ENCODE measurements at places on chromosomes 3 and 15. TPM values are rescaled to one million over a fixed set of nuclear protein-coding genes. Genes with fewer than 3 reads are reported as not detected.

- no peak overlapping the region for H3K4me3 ChIP-seq
- H3K36me3 ChIP-seq, result no peaks in the 10 kb centered on the region
- H3K4me1 ChIP-seq, result no peaks in the 10 kb centered on the region
- no peaks in the 10 kb centered on the region for H3K27me3 ChIP-seq
- peak; percentile 59 for DNase-seq
These were observed 332.8 kb downstream of the NLGN1 start for GRCh38 chr3:173730391-173730790.

DNA sequence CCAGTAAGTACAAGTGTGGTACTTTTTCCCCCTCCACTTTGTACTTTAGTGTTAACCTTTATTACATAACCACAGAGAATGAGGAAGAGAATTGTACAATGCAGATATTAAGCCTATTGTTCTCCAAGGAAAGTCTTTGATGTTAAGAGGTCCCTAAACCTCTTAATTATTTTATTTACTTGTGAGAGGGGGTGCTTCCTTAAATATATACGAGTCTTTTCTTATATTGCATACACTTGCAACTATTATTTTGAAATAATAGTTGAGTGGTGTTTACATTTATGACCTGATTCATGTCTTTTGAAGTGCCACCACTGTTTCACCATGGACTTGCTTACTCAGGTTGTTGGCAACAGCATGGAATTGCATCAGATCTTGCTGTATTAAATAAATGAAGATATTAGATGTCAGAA, 10.1 kb downstream of the USP3 start:
- H3K27ac ChIP-seq, result no peak overlapping the region
- DNase-seq, result peak; percentile 96
- H3K4me1 ChIP-seq, result peaks cover 11% of the 10 kb centered on the region
- no peaks in the 10 kb centered on the region for H3K27me3 ChIP-seq

Gene ZNF620
- total RNA-seq, result 1.3 TPM

DNA sequence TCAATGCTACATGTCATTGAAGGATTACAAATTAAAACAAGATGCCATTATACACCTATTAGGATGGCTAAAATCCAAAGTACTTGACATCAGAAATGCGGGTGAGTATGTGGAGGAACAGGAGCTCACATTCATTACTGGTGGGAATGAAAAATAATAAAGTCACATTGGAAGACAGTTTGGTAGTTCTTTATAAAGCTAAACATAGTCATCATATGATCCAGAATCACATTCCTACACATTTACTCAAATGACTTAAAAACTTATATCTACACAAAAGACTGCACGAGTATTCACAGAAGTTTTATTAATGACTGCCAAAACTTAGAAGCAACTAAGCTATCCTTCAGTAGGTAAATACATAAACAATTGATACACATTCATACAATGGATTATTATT, 147.2 kb downstream of the ISL2 start:
- H3K4me1 ChIP-seq, result no peaks in the 10 kb centered on the region
- no peaks in the 10 kb centered on the region for H3K36me3 ChIP-seq
- no peak overlapping the region for H3K4me3 ChIP-seq
- no peaks in the 10 kb centered on the region for H3K27me3 ChIP-seq
- H3K27ac ChIP-seq, result no peak overlapping the region

Gene CDV3
- 221 TPM for total RNA-seq

- H3K27ac ChIP-seq, result no peak overlapping the region
- no peak overlapping the region for H3K4me3 ChIP-seq
- H3K27me3 ChIP-seq, result no peaks in the 10 kb centered on the region
- DNase-seq, result no peak
These were observed 2.6 kb upstream of the CHL1 start for GRCh38 chr3:194001-194400.

DNA sequence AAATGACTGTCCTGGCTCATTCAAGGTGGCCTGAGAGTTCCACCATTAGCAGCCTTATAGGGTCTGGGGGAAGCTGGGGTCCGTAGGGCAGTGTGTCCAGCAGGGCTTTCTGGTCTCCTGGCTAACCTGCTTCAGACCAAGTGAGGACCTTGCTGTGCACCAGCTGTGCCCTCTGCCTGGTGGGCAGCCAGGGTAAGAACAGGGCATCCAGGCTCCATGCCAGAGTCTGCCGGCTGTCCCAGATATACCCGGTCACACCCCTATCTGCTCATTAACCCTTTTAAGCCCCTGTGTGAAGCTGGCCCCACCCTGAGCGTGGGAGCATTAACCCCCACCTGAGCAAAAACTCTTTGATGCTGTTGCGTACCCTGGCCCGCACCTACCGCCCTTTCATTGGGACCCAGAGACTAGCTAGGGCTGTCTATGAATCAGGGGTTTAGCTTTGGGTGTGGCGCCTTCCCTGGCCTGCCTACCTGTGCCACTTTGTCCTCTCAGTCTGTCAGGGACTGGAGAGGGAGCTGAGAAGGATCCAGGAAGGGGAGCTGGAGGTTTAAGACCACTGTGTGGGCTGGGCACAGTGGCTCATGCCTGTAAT, 17.6 kb downstream of the SEMA3F start:
- H3K36me3 ChIP-seq, result no peaks in the 10 kb centered on the region
- no peak for DNase-seq
- no peak overlapping the region for H3K4me3 ChIP-seq
- no peaks in the 10 kb centered on the region for H3K4me1 ChIP-seq
- no peak overlapping the region for H3K27ac ChIP-seq
- no peaks in the 10 kb centered on the region for H3K27me3 ChIP-seq

Gene CCDC39
- total RNA-seq, result under 0.01 TPM

- peaks cover 6% of the 10 kb centered on the region for H3K4me1 ChIP-seq
- H3K4me3 ChIP-seq, result no peak overlapping the region
- no peaks in the 10 kb centered on the region for H3K36me3 ChIP-seq
- no peak for DNase-seq
These were observed 14.8 kb downstream of the P3H2 start for GRCh38 chr3:190105876-190106275.

Gene AGTR1
- total RNA-seq, result 1.5 TPM

Gene CFAP20DC
- 3.8 TPM for total RNA-seq

DNA sequence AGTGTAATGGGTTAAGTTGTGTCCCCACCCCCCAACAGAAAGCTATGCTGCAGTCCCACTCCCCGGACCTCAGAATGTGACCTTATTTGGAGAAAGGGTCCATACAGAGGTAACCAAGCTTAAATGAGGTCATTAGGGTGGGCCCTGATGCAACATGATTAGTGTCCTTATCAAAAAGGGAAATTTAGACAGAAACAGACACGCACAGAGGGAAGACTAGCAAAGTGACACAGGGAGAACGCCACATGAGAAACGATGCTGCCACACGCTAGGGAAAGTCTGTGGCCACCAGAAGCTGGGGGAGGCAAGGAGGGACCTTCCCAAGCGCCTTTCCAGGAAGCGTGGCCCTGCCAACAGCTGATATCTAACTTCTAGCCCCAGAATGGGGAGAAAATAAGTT, 65.4 kb downstream of the RPN1 start:
- no peak overlapping the region for H3K27ac ChIP-seq
- DNase-seq, result no peak
- no peaks in the 10 kb centered on the region for H3K4me1 ChIP-seq
- no peaks in the 10 kb centered on the region for H3K27me3 ChIP-seq

DNA sequence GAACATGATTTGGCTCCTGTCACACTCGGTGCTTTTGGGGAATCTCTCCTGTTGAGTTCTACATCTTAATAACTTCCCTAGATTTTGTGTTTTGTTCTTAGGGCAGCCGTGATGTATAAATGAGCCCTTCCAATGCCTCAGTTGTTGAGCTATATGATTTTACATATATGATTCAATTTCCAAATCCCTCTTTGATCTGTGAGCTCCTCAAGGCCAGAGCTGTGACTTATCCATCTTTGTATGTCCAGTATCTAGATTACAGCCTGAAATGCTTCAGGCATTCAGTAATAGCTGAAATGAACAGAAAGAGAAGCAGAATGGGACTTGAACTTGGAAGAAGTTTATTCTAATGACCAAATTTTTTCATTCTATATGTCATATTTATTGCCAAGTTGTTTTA, 26.6 kb downstream of the CGGBP1 start:
- H3K4me3 ChIP-seq, result peak overlapping the region; percentile 72
- DNase-seq, result peak; percentile 16
- no peaks in the 10 kb centered on the region for H3K4me1 ChIP-seq
- H3K27ac ChIP-seq, result peak overlapping the region; percentile 35
- no peaks in the 10 kb centered on the region for H3K36me3 ChIP-seq

DNA sequence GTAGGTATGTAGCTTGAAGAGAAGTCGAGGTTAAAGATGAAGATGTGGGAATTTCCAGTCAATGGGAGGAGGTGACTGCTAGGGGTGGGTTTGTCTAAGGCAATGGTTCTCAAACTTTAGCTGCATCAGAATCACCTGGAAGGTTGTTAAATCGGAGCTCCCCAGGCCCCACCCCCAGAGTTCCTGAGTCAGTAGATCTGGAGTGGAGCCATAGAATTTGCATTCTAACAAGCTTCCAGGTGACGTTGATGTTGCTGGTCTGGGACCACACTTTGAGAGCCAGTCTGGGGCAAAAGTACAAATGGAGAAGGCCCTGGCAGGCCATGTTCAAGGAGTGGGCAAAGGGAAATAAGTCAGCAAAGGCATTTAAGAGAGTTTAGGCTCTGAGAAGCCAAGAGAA, 69.1 kb downstream of the CMTM8 start:
- H3K36me3 ChIP-seq, result no peaks in the 10 kb centered on the region
- H3K27ac ChIP-seq, result no peak overlapping the region
- H3K27me3 ChIP-seq, result peaks cover 3% of the 10 kb centered on the region
- H3K4me3 ChIP-seq, result no peak overlapping the region
- no peaks in the 10 kb centered on the region for H3K4me1 ChIP-seq

Gene GABRA5
- total RNA-seq, result not detected

GRCh38 chr3:123586131-123586530, 1.3 kb upstream of the HACD2 start:
- peak; percentile 40 for DNase-seq
- H3K36me3 ChIP-seq, result no peaks in the 10 kb centered on the region
- H3K27me3 ChIP-seq, result no peaks in the 10 kb centered on the region
- H3K4me3 ChIP-seq, result peak overlapping the region; percentile 91
- no peaks in the 10 kb centered on the region for H3K4me1 ChIP-seq

Gene NANOGP8
- not detected for total RNA-seq

DNA sequence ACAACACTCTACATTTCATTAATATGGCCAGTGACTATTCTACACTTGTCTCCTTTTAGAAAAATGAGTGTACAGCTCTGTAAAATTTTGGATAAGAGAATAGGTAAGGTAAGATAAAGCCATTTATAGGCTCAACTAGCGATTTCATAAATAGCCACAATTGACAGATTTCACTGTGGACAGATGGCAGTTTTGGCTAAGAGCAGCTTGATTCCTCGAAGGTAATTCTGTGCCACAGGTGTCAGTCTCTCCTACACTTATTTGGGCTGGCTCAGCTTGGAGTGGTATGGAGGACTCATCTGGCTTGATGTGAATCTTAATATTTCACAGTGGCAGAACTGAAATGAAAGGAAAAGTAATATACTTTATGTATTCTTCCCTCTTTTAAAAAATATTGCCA, 536.7 kb upstream of the TBL1XR1 start:
- no peak for DNase-seq
- H3K27me3 ChIP-seq, result no peaks in the 10 kb centered on the region
- H3K36me3 ChIP-seq, result no peaks in the 10 kb centered on the region

GRCh38 chr15:29978411-29979382, 104.1 kb upstream of the GOLGA8J start:
- H3K27me3 ChIP-seq, result no peaks in the 10 kb centered on the region
- H3K27ac ChIP-seq, result no peak overlapping the region
- peak; percentile 78 for DNase-seq
- no peaks in the 10 kb centered on the region for H3K4me1 ChIP-seq
- H3K4me3 ChIP-seq, result no peak overlapping the region

DNA sequence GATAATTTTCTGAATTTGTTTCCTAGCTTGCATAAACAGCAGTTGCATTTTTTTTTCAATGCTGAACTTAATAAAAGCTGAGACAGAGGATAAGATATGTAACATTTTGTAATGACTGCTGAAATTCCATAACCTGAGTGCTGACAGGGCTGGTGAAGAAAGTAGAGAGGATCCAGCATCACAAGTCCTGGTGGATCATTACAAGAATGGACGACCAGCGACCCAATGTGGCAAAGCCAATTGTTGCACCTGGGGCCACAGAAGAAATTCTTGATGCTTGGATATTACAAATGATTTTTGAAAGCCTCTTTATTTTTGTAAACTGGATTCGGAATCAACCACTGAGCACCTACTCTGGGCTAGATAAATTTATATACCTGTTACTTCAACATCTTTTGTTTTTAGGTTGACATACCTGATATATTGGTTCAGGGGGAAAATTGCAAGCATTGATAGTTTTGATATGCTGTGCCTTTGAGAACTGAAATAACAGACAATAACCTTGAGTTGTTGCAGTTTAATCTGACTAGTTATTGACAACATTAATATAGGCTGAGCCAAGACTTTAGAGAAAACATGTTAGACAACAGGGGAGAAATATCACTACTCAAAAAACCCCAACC, 3.9 kb upstream of the ACTL6A start:
- peaks cover under 1% of the 10 kb centered on the region for H3K4me1 ChIP-seq
- H3K36me3 ChIP-seq, result no peaks in the 10 kb centered on the region
- H3K4me3 ChIP-seq, result no peak overlapping the region
- DNase-seq, result peak; percentile 84

- no peaks in the 10 kb centered on the region for H3K4me1 ChIP-seq
- DNase-seq, result no peak
- no peak overlapping the region for H3K4me3 ChIP-seq
- H3K27me3 ChIP-seq, result no peaks in the 10 kb centered on the region
- H3K27ac ChIP-seq, result no peak overlapping the region
These were observed 32.1 kb downstream of the SPESP1 start for GRCh38 chr15:68962465-68962864.

DNA sequence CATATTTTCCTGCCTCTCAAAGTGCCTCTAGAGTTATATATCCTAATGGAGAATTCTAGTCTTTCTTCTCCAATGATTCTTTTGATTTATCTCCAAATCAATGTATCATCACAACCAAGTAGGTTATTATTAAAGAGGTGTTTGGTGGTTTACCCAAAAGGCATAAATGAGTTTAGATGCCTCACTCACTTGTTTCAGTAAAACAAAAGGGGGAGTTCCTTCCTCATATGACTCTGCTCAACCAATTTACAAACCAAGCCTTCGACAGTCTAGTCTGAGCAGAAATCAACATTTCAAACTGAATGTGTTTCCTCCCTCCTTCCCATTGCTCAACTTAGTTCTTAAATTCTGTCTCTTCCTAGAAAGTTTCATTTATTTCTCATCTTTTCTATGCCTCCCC, 116.5 kb downstream of the TNIK start:
- no peak overlapping the region for H3K27ac ChIP-seq
- no peaks in the 10 kb centered on the region for H3K36me3 ChIP-seq
- H3K4me3 ChIP-seq, result no peak overlapping the region
- no peak for DNase-seq

DNA sequence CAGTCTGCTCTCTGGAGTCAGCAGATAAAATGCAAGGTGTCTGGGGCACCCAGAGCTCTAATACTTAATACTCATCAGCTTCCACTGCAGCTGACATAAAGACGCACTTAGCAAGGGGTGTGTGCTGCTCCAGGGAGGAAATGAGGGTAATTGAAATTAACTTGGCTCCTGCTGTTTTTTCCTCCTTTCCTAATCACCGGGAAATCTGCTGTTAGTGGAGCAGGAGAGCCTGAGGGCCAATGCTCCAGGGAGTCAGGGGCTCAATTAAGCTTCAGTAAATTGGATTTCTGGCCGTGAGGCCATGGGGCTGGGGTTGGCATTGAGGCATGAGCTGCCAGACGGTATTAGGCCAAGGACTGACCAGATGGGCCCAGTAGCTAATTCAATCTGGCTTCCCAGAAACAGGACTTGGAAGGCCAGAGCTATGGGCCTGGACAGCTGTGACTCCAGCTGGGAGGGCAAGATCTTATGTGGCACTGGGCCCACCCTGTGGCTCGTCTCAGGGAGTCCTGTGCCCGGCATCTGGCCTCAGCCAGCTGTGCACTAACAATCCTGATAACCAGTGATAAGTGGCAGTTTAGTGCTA, 30.7 kb upstream of the CHRNB4 start:
- no peak overlapping the region for H3K4me3 ChIP-seq
- no peaks in the 10 kb centered on the region for H3K27me3 ChIP-seq
- DNase-seq, result no peak
- H3K4me1 ChIP-seq, result no peaks in the 10 kb centered on the region
